Endothelial cell (in vitro differentiated cells): ENCODE measurements at places on chromosomes 12 and 14.

- H3K27ac ChIP-seq: peak overlapping the region; percentile 96
- H3K36me3 ChIP-seq: peaks cover 43% of the 10 kb centered on the region
- peak; percentile 37 for DNase-seq
- H3K27me3 ChIP-seq: no peaks in the 10 kb centered on the region
- peak overlapping the region; percentile 19 for H3K4me3 ChIP-seq
Observed at GRCh38 chr12:108802101-108802961, 55.1 kb downstream of the SSH1 start.

- no peaks in the 10 kb centered on the region for H3K36me3 ChIP-seq
- H3K4me1 ChIP-seq: peaks cover 15% of the 10 kb centered on the region
- peaks cover 3% of the 10 kb centered on the region for H3K27me3 ChIP-seq
Observed at GRCh38 chr12:67752226-67752732, 103.7 kb downstream of the DYRK2 start.

- peak overlapping the region; percentile 98 for H3K27ac ChIP-seq
- peaks cover 2% of the 10 kb centered on the region for H3K27me3 ChIP-seq
- H3K4me1 ChIP-seq: peaks cover 26% of the 10 kb centered on the region
- H3K36me3 ChIP-seq: no peaks in the 10 kb centered on the region
- no peak for DNase-seq
- H3K4me3 ChIP-seq: no peak overlapping the region
Observed at GRCh38 chr12:59067083-59067482, 146.8 kb upstream of the LRIG3 start.

DNA sequence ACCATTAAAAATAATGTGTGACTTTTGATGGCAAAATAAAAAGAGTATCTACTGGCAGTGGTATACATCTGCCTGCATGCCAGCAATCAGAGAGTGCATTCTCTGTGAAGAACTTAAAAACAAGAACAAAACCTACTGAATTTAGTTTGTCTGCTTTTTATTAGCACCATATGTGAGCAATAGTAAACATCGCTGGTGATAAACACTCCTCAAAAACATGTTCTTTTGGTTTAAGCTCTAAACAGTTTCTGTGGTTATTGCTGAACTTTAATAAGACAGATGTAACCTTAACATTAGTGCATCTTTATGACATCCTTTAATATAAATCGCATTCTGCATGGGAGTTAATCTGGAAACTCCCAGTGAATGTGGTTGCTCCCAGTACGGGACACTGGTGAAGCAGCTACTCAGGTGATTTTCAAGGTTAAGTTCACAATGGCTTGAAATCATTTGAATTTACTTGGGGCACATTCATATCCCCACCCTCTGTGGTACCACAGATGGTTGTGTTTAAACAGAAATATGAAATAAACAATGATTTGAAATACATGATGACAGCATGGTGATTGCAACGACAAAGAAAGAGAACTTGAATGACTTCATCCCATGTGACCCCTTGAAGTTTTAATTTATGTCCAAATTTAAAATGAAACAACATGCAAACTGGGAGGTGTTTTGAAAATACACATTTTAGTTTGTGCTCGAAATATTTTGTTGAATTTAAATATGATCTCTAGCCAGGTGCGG lies 285.9 kb downstream of the FOXN3 start:
- no peaks in the 10 kb centered on the region for H3K4me1 ChIP-seq
- H3K27me3 ChIP-seq: no peaks in the 10 kb centered on the region
- H3K36me3 ChIP-seq: no peaks in the 10 kb centered on the region
- no peak for DNase-seq
- H3K27ac ChIP-seq: no peak overlapping the region

- DNase-seq: no peak
- no peak overlapping the region for H3K27ac ChIP-seq
- no peaks in the 10 kb centered on the region for H3K27me3 ChIP-seq
- no peaks in the 10 kb centered on the region for H3K36me3 ChIP-seq
- H3K4me1 ChIP-seq: no peaks in the 10 kb centered on the region
- H3K4me3 ChIP-seq: no peak overlapping the region
Observed at GRCh38 chr14:22802860-22803686, 12.2 kb downstream of the SLC7A7 start.

DNA sequence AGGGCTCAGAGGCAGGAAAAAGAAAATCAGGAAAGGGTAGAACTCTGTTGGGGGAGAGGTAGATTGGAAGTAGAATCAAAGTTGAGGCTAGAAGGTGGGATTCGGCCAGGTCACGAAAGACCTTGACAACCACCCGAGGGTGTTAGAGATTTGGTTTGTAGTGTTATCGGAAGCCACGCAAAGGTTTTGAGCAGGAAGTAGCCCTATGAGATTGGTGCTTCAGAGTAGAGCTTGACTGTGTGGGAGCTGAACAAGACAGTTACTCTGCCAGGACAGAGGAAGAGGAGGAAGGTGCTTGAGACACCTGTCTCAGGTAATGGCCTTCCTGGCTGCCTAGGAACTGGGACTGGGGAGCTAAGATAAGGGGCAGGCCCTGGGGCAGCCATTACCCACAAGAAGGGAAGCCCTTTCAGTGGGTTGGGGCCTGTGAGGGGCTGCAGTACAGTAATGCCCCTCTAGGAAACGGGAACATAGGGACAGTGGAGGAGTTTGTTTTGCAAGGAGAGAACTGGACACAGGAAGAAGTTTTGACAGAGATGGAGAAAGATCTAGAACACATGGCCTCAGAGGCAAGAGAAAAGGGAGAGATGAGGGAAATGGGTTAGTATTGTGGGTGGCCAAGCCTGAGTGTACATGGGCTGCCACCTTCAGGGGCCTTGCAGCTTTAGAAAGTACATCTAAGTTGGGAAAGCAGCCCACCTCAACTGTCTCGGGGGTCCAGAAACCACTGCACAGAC lies 73.5 kb downstream of the RIN3 start:
- no peak overlapping the region for H3K27ac ChIP-seq
- H3K27me3 ChIP-seq: peaks cover 2% of the 10 kb centered on the region
- no peak for DNase-seq
- H3K4me1 ChIP-seq: no peaks in the 10 kb centered on the region

GRCh38 chr14:92969430-92969829 lies 46.5 kb downstream of the CHGA start:
- H3K27me3 ChIP-seq: peaks cover 5% of the 10 kb centered on the region
- no peak for DNase-seq
- H3K4me3 ChIP-seq: no peak overlapping the region
- peaks cover 6% of the 10 kb centered on the region for H3K36me3 ChIP-seq
- no peak overlapping the region for H3K27ac ChIP-seq

DNA sequence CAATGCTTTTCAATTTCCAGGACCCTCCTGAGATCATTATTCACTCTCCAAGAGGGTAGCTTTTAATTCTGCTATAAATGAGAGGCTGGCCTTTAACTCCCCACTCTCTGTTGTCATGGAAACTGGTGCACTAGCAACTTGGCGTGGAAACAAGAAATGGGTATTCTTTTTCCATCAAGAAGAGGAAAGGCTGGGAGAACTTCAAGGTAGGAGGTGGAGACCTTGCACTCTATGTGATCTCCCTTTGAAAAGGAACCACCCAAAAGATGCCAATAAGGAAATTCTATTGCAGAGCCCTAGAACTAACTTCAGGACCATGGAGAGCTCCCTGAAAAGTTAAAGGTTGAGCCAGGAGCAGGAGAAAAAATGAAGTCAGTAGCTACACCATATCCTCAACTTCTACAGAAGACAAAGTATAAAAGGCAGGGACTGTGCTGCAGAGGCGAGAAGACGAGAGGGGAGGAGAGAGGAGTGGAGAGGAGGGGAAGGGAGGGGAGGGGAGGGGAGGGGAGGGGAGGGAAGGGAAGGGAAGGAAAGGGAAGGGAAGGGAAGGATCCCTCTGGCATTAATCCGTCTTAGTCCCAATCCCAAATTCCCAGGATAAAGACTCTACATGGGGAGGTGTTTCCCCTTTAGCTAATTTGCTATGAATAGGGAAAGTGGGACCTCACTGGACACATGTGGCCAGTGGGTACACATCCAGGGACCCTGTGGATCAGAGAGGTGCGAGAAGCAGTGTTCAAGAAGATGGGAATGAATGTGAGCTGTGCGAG lies 46.7 kb upstream of the FICD start:
- no peak overlapping the region for H3K4me3 ChIP-seq
- DNase-seq: peak; percentile 60
- H3K27ac ChIP-seq: no peak overlapping the region
- no peaks in the 10 kb centered on the region for H3K27me3 ChIP-seq

GRCh38 chr12:107536613-107537012 lies 149.0 kb upstream of the PWP1 start:
- no peak for DNase-seq
- no peak overlapping the region for H3K27ac ChIP-seq
- no peak overlapping the region for H3K4me3 ChIP-seq
- H3K27me3 ChIP-seq: no peaks in the 10 kb centered on the region
- H3K36me3 ChIP-seq: no peaks in the 10 kb centered on the region
- no peaks in the 10 kb centered on the region for H3K4me1 ChIP-seq

DNA sequence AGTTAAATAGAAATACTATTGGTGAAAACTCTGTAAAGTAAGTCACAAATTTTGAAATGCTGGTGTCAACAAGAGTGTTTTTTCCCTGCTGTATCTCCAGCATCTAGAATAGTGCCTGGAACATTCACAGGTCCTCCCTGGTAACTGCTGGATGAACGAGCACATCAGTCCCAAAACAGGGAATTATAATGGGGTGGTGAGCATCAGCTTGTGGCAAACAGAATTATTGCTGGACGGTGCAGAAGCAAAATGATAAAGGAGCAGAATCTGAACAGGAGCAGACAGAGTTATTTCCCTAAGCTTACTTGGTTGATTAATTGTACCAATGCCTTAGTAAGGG lies 129.9 kb downstream of the GRIP1 start:
- DNase-seq: no peak
- no peak overlapping the region for H3K4me3 ChIP-seq
- peaks cover 5% of the 10 kb centered on the region for H3K4me1 ChIP-seq
- H3K27me3 ChIP-seq: peaks cover 1% of the 10 kb centered on the region
- H3K36me3 ChIP-seq: no peaks in the 10 kb centered on the region
- no peak overlapping the region for H3K27ac ChIP-seq

DNA sequence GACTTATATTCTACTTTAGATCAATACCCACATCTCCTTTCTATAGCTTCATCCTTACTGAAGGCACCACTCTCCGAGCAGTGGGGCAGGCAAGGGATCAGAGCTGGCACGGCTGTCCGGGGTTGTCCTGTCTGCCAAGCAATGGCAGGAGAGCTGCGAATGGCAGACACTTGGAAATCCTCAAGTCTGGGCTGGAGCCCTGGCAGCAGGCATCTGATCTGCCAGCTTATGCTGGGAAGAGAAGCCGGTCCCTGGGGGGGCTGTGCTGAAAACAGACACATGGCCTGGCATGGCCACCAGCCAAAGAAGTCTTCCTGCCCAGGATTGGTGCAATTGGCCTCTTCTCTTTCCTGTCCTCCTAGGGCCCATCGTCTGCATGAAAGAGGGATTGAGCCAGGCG lies 280.2 kb upstream of the PWP1 start:
- no peak for DNase-seq
- peaks cover 5% of the 10 kb centered on the region for H3K36me3 ChIP-seq
- no peak overlapping the region for H3K4me3 ChIP-seq
- peaks cover 5% of the 10 kb centered on the region for H3K4me1 ChIP-seq

- H3K4me3 ChIP-seq: peak overlapping the region; percentile 80
- peaks cover 53% of the 10 kb centered on the region for H3K4me1 ChIP-seq
- DNase-seq: no peak
- H3K27ac ChIP-seq: peak overlapping the region; percentile 86
Observed at GRCh38 chr12:111412830-111413441, 7.2 kb downstream of the SH2B3 start.

GRCh38 chr12:15165012-15165659 lies 56.1 kb downstream of the RERG start:
- H3K4me1 ChIP-seq: no peaks in the 10 kb centered on the region
- no peak for DNase-seq
- no peaks in the 10 kb centered on the region for H3K36me3 ChIP-seq
- no peaks in the 10 kb centered on the region for H3K27me3 ChIP-seq

DNA sequence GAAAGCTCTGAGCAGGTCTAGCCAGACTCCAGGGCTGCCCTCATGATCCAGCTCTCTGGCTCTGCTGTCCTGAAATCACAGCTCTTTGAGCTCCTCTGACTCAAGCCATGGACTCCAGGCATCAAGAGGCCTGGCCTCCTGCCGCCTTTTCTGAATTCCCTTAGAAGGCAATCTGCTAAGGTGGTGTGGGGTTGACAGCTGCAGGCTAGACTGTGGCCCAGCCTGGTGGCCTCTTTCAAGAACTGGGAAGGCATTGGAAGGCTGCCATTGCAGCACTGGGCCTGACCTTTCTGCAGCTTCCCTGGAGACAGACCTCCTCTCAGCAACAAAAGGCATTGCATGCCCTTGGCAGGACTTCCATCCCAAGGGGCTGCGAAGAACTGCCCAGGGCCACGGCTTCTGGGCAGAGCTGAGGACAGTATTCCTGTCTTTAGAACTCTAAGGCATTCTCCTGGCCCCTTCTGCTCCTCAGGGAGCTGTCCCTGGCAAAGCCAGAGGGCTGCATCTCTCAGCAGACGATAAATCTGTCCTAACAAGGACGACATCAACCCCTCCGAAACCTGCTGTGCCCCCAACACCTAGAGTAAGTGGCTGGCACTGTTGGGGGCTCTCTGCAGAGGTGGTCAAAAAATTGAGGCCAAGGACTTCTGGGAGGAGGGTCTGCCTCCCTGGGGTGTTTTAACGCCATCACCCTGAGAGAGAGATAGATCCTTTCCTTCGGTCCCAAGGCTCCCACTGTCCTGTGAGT lies 115.6 kb downstream of the RBM19 start:
- DNase-seq: no peak
- peaks cover 2% of the 10 kb centered on the region for H3K27me3 ChIP-seq
- no peaks in the 10 kb centered on the region for H3K4me1 ChIP-seq
- H3K27ac ChIP-seq: no peak overlapping the region
- no peaks in the 10 kb centered on the region for H3K36me3 ChIP-seq
- H3K4me3 ChIP-seq: no peak overlapping the region
